Fibroblast of skin of left quadriceps (primary cell): ENCODE measurements at places on chromosomes 5 and 9.

- DNase-seq: no peak
Measured at GRCh38 chr9:135489188-135489906, 9.8 kb downstream of the PPP1R26 start.

GRCh38 chr5:107516452-107517184 is 154.1 kb downstream of the EFNA5 start:
- peak; percentile 79 for DNase-seq

DNA sequence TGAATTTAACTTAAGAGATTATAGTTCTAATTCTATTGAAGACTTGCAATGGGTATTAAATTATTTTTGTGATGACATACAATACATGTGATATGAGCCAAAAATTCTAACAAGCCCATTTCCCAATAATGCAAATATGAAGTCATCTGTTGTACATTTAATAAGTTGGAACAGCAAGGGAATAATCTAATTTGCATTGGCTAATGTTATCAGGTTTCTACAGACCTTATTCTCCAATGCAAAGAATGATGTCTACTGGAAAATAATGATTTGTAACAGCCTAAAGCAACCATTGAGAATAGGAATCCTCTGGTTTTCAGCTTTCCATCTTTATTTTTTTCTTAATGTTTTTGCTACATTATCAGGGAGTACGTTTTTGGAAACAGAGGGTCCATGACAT is 89.1 kb upstream of the MINAR2 start:
- no peak for DNase-seq

- DNase-seq: no peak
Measured at GRCh38 chr9:95791695-95792094, 83.8 kb upstream of the ERCC6L2 start.

DNA sequence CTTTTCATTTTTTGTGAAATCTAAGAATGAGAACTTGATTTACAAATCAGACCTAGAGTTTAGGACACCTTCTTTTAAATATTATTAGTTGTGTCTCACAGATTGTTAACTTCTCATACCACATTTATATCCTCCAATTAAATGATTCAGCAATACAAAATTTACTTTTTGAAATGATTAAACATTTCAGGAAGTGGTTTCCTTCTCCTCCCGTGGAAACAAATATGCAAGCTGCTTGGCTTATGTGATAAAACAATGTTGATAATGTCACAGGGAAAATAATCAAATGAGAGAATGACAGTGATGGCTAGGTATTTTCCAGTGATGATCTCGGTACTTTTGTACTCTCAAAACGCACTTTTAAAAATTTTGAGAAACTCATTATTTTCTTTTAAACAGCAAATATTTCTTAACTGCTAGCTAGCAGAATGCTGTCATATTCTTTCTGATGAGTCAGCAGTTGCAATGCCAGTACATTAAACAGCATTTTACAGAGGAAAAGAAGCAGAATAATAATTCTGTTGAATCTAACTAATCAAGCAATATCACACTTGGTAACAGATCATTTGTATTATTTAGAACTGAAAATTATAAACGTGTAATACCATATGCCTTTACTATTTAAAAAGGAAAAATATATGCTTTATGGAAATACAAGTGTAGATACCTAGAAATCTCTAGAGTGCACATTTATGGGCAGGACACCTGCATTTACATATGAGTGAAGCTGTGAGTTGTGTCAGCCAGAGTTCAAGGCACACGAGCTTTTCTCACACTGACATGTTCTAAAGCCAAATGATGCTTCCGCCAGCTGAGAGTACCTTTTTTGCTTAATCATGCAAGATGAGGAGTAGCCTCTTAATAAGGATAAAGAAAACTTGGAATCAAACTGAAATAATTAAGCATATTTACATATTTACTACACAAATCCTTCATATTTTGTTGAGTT is 53.6 kb upstream of the CDH18 start:
- no peak for DNase-seq

DNA sequence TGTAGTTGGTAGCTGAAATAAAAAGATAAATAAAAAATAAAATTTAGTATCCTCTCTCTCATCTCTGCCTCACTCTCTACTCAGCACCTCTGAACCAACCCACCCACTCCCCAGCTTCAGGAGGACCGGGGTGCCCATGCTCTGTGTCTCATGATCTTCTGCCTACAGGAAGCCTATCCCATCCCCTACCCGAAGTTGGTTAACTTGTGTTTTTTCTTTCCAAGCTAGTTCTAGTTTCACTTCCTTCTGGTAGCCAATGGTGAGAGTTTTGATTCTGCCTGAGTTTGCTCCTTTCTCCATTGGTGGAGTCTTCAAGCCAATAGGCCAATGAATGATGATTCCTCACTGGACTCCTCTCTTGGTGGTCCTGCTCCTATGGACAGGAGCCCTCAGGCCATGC is 32.1 kb downstream of the SNX24 start:
- no peak for DNase-seq

- no peak for DNase-seq
Measured at GRCh38 chr5:77168879-77169244, 41.6 kb upstream of the PDE8B start.

DNA sequence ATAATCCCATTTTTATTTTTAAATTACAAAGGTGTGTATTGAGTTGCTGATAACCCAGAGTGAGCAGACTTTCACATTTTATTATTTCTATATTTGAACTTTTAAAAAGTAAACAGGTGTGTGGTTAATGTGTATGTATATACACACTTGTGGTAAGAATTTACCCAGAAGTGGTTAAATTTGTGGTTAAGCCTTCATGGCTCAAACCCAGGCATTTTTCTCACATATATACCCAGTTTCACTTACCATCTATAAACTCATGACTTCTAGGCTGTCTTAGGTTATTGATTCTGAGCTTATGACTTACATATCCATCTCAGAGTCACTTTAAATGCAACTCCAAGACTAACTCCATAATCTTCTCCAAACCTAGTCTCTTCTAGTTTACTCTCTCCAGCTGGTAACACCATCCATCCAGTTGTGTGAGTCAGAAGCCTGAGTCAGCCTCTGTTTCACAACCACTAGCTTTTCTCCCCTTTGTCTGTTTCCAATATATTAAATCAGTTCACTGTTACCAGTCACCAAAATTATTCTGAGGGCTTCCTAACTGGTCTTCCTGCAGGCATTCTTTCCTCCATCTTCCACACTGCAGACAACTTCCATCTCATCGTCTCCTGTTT is 20.2 kb downstream of the ZBED3 start:
- peak; percentile 67 for DNase-seq

DNA sequence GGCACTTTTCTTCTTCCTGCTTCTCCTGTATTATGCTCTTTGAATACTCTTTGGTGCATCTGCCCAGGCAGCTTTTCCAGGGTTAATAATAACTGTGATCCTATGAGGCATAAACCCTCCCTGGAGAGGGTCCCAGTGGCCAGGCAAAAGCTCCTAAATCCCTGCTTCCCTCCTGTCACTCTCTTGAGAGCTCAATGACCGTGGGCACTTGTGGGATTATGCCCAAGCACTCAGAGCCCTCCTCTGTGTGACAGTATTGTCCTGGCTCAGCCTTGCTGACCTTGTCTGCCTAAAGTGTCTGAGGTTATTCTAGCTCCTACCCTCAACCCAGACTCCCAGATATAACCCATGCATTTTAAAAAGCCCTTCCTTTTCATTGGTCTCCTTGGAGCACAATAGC is 51.9 kb downstream of the GALNT10 start:
- no peak for DNase-seq

DNA sequence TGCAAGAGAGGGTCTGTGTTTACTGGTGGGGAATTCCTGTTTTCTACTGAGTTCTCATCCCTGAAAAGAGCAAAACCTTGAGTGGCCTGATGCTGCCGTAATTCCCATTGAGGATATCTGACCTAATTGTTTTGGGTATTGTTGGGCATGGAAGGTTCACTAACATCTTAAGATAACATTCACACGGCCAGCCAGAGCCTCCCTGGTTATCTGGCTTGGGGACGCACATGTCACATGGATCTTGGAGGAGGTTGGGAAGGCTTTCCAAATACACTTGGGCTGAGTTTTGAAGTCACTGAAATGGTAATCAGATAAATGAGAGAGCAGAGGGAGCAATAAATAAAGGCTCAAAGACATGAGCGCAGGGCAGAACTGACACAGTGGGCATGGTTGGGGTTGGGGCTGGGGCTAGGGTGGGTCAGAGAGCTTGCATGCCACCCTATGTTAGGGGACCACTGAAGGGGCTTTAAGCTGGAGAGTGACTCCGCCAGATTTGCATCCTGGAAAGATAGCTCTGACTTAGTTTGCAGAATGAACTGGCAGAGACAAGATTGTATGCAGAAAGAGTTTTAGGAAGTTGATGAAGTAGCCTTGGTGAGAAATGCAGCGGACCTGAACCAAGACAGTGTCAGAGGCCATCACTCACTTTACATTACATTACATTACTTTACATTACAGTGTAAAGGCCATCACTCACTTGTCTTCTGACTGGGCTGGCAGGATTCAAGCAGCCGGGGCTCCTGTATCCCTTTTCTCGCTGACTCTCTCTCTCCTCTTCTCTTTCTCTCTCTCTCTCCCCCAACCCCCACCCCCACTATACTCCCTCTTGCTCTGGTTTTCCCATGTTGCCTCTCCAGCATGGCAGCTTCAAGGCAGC is 24.2 kb downstream of the SLC1A1 start:
- DNase-seq: no peak

GRCh38 chr5:169772256-169772655 is 135.2 kb downstream of the DOCK2 start:
- DNase-seq: no peak

- no peak for DNase-seq
Measured at GRCh38 chr5:36630201-36631145, 24.1 kb downstream of the SLC1A3 start.

DNA sequence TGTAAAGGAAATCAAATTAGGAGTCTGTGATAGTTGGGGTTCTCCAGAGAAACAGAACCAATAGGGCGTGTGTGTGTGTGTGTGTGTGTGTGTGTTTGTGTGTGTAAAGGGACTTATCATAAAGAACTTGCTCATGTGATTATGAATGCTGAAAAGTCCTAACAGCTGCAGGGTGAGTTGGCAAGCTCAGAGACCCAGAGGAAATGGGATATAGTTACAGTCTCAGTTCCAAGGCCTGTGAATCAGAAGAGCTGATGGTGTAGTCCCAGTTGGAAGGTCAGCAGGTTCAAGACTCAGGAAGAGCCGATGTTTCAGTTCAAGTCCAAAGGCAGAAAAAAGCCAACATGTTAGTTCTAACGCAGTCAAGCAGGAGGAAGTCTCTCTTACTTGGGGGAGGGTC is 214.2 kb downstream of the ELAVL2 start:
- DNase-seq: no peak

- no peak for DNase-seq
Measured at GRCh38 chr5:75678155-75678554, 39.1 kb downstream of the POC5 start.

GRCh38 chr9:130425741-130426466 is 18.9 kb upstream of the ASS1 start:
- DNase-seq: no peak

DNA sequence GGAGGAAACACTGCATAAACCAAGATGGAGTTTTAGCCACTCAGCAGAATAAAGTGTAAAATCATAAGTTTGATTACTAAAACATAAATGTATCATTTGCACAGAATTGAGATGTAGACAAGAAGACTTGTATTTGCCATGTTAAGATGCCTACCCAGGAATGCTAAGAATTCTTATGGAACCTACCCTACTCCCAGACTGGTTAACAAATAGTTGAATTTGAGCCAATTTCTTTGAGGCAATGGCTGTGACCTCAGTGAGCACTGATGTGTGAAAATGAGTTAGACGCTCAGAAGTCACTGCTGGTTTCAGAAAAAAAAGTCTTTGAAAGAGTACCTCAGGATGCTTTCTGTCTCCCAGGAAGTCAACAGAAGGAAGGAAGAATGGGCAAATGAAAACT is 95.6 kb downstream of the ESM1 start:
- peak; percentile 63 for DNase-seq

GRCh38 chr5:4188704-4189103 is 593.1 kb downstream of the IRX1 start:
- DNase-seq: no peak

DNA sequence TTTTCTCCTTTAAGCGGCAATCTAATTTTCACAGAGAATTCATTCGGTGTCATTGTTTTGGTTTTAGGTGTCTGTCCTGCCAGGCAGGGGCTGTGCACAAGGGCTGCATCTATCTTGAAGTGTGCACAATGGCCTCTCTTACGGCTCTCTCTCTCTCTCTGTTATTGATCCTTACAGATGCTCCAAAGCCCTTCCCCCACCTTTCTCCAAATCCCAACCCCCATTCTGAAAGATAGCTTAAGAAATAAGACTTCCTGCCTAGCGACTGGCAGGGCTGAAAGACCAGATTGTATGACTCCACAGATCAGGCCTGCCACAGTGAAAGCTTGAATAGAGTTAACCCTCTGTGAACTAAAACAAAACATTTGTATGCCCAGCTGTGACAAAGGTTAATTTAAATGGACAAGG is 86.5 kb upstream of the NR5A1 start:
- no peak for DNase-seq

GRCh38 chr5:44402084-44402483 is 12.9 kb upstream of the FGF10 start:
- no peak for DNase-seq

DNA sequence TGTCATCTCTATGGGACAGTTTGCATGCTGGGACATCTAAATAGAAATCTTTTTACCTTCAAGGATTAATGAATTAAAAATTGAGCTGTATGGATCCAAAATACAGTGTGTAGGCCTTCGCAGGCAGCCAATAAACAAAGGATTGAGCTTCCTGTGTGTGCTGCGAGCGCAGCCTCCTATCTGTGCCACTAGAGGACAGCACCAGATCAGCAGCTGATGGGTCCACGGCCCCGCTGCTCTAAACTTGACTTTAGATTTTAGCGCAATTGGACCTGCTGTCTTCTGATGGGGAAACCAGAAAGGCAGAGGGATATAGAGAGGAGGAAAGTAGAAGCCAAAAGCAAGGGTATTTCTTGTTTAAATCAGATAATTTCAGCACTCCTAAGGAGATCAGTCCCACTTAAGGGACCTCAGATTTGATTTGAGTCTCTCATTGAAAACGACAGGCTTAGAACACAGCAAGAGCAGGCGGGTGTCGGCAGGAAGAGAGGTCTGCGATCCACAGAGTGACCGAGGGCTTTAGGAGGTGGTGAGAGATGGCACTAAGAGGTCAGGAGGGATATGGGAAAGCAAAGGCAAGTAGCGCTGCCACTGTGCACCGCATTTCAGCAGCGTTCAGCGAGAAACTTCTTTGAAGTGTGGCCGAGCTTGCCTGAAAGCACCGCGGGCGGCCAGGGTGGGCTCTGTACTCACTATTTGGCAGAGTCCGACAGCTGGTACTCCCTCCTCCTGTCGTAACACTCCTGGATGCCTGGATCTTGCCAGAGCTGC is 214.3 kb downstream of the GNA14 start:
- peak; percentile 44 for DNase-seq
